ENCODE measurements at places on chromosomes 11 and 22.
A peak's percentile ranks its signal among the peaks of the same experiment; 100 is the strongest.

GRCh38 chr22:41770715-41771468, 29.6 kb upstream of the CCDC134 start:
- DNase-seq = peak; percentile 52

- DNase-seq = peak; percentile 23
Observed at GRCh38 chr11:70544774-70545609, 146.7 kb downstream of the CTTN start.

DNA sequence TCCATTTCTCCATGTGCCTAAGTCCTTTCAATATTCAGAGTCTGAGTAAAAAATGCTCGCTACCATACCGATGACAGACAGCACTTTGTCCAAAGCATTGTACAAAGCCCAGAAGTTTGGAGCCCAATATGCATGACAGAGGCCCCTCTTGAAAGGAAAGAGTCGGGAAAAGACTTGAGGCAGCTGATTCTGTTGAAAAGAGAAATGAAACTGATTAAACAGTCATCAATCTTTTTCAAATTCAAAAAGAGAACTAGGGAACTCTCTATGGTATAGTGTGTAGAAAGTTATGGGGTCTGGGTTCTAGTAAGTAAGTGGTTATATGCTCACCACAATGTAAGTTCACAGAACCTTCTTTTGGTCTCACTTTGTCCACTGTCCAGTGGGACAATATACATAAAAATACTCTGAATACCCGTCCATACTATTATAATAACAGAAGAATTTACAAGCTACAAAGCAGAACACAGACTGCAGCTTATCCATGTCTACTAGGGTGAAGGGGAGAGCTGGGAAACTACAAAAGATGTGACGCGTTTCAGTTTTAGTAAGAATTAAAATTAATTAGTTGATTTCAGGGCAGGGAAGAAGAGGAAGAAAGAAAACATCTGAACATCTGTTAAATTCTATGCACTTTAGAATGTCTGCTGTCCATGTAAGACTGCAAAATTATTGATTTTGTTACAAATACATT, 26.7 kb downstream of the ALG8 start:
- DNase-seq = no peak

GRCh38 chr22:28773461-28773867, 969 bp downstream of the CCDC117 start:
- peak; percentile 63 for DNase-seq

DNA sequence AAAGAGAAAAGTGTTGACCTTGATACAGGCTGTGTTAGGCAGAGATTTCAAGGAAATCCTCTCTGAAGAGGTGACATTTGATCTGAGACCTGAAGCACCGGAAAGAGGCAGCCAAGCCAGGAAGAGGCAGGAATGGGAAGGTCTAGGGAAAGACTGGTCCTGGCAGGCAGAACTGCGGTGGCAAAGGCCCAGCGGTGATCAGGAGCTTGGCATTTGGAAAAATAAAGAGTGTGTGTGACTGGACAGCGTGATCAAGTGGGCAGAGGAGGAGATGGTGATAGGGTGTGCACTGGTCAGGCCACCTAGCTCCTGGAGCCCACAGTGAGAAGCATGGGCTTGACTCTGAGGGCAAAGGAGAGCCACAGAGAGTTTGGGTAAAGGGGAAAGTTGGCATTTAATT, 27.2 kb upstream of the GAB4 start:
- DNase-seq = no peak

GRCh38 chr11:35567737-35568465, 42.5 kb upstream of the PAMR1 start:
- no peak for DNase-seq

GRCh38 chr11:27464909-27465308, 7.7 kb downstream of the LGR4 start:
- DNase-seq = no peak

- DNase-seq = no peak
Observed at GRCh38 chr22:44823396-44823795, 71.0 kb downstream of the ARHGAP8 start.

DNA sequence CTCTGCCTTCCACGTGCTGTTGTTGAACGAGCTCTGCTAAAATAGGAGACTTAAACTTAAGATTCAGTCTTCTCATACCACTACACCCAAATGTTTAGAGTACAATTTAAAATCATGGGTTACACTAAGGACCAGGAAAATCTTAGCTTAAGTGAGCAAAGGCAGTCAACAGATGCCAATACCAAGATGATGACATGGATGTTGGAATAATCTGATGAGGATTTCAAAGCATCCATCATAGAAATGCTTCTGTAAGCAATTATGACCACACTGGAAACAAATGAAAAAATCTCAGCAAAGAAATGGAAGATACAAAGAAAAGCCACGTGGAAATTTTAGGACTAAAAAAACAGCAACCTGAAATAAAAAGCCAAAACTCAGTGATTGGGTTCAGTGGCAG, 109.8 kb downstream of the ATXN10 start:
- DNase-seq = no peak

GRCh38 chr11:2142762-2143202, 3.6 kb upstream of the IGF2 start:
- peak; percentile 64 for DNase-seq

- DNase-seq = no peak
Observed at GRCh38 chr11:8217926-8218325, 45.8 kb downstream of the LMO1 start.

DNA sequence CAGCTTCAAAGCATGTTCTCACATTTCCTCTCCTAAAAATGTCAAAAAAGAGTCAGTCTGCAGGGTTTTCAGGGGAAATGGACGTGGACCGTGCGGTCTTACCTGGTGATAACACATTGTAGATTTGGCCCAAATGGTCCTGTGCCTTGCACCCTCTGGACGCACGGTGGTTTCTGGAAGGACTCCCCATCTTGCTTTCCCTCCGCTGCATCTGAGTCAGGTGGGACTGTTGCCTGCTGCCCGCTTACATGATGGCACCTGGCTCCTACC, 1290.1 kb downstream of the TBC1D22A start:
- DNase-seq = no peak

DNA sequence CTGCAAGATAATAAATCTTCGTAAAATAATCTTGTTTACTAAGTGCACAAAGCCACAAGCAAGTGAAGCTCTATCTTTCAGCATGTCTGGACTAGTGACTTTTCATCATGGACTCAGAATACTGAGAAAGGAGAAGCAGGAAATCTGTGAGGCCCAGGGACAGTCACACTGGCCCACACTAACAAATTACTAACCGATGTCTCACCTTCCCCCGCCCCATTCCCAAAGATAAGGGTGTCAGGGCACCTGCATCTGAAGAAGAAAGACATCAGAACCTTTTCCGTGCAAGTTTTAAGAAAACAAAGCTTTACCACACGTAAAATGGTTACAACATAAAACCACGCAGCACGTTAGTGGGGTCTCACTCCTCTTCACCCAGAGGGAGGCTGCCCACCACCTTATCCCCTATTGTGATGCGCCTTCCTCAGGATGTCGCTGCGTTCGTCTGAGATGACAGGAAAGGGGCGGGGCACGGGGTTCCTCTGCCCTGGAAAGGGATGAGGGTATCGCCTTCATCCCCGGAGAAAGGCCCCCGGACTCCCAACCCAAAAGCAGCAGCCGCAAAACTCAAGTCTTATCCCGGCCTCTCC, 616 bp downstream of the BTBD10 start:
- peak; percentile 70 for DNase-seq

DNA sequence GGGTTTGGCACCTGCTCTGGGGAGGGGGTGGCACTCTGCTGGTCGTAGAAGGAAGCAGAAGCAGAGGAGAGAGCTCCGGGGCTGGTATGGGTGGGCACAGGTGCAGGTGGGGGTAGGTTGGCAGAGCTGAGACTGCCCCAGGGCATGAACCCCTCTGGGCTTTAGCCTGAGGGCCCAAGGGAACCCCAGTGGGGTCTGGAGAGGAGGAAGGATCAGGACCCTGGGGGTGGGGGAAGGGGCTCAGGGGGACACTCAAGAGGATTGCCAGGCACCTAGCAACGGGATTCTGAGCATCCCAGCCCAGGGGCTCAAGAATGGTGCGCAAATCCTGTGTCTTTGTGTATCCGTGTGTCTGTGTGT, 6.3 kb downstream of the ALDH3B2 start:
- DNase-seq = no peak

DNA sequence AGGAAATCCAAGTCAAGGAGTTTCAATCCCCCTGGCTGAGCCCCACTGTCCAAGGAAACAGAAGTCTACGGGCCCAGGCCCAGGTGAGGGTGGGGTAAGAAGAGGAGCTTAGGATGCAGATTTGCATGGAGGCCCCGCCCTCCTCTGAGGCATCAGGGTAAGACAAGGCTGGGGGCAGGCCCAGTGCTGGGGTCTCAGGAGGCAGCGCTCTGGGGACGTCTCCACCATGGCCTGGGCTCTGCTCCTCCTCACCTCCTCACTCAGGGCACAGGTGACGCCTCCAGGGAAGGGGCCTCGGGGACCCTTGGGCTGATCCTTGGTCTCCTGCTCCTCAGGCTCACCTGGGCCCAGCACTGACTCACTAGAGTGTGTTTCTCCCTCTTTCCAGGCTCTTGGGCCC, 31.3 kb upstream of the IGLL5 start:
- DNase-seq = no peak

DNA sequence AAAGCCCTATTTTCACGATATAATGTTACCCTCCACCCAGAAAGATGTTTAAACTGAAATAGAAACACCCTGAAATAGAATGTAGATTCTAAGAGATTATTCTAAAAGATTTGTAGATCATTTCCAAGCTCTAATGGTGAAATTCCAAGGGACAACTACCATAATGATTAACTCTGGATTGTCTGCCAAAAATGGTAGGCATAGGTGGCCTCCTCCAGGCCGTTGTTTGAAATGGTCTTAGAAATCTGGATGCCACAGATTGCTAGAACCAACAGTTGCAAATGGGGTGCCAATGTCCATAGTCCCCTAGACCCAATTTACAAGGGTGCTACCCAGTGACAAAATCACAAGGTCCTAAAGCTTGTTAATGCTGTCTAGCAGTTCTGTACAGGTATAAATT, 6.7 kb upstream of the SLC6A5 start:
- no peak for DNase-seq

- no peak for DNase-seq
Observed at GRCh38 chr11:70173018-70173417, 30.1 kb upstream of the FADD start.

DNA sequence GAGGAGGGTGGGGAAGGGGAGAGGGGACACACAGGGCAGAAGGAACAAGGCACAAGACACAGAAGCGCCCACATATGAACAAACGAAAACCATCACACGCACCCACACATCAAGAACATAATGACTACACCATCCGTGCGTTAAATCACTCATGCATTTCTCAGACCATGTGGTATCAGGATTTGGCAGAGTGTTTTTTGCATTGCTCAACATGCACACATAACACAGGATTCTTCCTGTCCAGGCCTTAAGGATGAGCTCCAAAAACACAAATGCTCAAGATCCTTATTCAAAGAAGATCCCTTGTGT, 309.5 kb downstream of the CADM1 start:
- DNase-seq = peak; percentile 58

GRCh38 chr22:46794067-46794466, 31.6 kb downstream of the TBC1D22A start:
- DNase-seq = no peak

DNA sequence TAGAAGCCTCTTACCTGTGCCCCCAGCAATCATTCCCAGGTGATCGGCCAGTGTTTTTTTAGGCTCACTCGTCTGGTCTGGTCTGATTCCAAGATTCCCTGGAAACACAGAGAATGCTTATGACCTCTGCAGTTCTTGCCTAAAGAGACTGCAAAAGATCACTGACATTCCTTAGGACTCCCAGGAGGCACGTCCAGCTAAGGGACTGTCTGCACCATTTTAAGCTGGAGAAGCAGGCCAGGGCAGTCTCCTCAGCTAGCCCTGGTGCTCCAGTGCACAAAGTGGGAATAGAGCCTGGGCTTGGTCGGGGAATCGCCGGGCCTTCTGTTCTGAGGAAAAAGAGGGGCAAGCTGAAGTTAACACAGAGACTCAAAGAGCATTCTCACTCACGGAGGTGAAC, 4.8 kb downstream of the CYB5R2 start:
- DNase-seq = no peak

GRCh38 chr11:73236205-73236765, 18.2 kb downstream of the P2RY2 start:
- no peak for DNase-seq

GRCh38 chr11:36300650-36301049, 4.6 kb downstream of the PRR5L start:
- peak; percentile 50 for DNase-seq

GRCh38 chr11:8083871-8084281, 2.9 kb downstream of the TUB start:
- no peak for DNase-seq

- peak; percentile 58 for DNase-seq
Observed at GRCh38 chr11:102345904-102346303, 1.1 kb upstream of the BIRC2 start.

DNA sequence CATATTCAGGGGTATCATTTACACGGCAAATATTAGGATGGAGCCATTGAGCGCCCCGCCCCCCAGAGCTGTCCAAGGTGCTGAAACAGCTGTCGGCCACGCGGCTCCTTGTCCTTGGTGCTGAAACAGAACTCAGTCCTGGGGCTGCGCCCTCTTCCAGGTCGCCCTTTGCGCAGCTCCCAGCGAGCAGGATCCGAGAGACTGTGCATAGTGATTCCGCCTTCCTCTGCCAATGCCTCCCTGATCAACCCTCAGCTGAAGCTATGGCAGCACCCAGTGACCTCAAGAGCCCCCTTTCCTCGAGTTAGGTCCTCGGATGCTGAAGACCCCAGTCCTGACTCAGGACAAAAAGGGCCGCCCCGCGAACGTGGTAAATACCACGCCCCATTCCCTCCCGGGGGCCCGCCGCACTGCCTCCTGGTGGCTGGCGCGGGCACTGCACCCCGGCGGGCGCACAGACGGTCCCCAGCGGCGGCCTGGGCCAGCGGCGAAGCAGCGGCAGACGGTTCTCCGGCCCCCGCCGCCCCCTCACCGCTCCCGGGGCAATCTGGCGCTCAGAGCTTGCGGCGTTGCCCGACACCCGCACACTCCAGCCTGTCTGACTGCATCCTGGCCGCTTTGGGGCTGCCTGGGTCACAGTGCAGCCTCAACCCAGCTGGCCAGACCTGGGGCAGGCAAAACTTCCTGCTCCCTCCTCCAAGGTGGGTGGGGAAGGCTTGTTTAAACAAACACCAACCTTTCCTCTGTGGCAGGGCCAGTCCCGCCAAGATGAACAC, 13.4 kb downstream of the SYT7 start:
- DNase-seq = peak; percentile 85

- no peak for DNase-seq
Observed at GRCh38 chr22:26573026-26573662, 16.8 kb downstream of the TPST2 start.

GRCh38 chr22:28670161-28670560, 9.5 kb downstream of the TTC28 start:
- DNase-seq = peak; percentile 59

GRCh38 chr11:64334764-64335735, 5.0 kb upstream of the CCDC88B start:
- peak; percentile 94 for DNase-seq

- DNase-seq = no peak
Observed at GRCh38 chr11:91170711-91171110, 947.9 kb upstream of the CHORDC1 start.
